GM19239 (cell line): ENCODE measurements at places on chromosomes 3 and 15.

GRCh38 chr3:43675593-43675992 is 15.1 kb upstream of the ABHD5 start:
- no peak for DNase-seq

DNA sequence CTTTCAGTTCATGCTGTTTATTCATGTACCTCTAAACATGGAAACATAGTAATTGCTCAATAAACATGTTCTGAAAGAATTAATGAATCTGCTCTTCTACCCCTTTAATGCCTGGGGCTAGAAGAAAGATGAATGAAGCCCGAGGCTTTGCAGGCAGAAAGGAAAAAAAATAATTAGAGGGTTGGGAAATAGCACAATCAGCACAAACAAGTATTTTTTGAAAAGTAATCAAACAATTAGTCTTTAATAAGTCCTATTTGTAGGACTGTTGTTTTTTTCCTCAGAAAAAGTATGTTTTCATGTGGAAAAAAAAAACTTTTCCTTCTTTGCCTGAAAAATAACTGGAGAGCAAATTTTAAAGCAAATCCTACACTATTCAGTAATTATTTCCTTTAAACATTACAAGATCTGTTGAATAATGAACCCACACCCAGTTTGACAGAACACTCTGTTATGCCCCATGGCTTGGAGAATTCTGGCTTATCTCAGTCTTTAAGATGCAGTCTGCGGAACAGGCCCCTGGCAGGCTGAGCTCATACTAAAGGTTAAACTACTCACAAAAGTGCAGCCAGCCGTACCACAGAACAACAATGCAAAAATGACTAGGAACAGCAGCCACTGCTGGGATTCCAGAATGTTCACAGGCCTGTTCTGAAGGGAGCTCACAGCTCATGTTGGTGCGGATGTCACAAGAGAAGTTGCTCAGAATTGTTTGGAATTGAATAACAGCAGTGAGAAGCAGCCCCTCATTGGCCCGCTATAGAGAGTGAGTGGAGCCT is 79.2 kb downstream of the ABI3BP start:
- no peak for DNase-seq

DNA sequence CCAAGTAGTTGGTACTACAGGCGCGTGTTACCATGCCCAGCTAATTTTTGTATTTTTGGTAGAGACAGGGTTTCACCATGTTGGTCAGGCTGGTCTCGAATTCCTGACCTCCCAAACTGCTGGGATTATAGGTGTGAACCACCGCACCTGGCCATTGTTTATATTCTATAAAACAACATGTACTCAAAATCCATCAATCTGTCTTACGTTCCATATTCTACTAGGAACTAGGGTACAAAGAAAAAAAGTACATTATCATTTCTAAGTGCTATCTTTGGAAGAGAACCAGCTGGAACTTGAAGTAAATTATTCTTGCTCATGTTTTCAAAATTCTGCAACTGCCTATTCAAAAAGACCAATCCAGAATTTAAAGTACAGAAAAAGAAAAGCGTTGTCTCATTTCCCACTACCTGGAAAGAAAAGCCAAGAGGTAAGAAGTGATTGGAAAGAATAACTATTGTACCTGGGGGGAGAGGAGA is 15.2 kb downstream of the SPPL2A start:
- no peak for DNase-seq

- DNase-seq, result no peak
Observed at GRCh38 chr15:41804361-41804760, 23.5 kb upstream of the JMJD7 start.

- DNase-seq, result no peak
Observed at GRCh38 chr3:116647996-116648395, 61.6 kb upstream of the TUSC7 start.

GRCh38 chr3:53049987-53050386 is 4.1 kb upstream of the SFMBT1 start:
- DNase-seq, result no peak

GRCh38 chr15:76328958-76329357 is 7.6 kb upstream of the ISL2 start:
- DNase-seq, result no peak

DNA sequence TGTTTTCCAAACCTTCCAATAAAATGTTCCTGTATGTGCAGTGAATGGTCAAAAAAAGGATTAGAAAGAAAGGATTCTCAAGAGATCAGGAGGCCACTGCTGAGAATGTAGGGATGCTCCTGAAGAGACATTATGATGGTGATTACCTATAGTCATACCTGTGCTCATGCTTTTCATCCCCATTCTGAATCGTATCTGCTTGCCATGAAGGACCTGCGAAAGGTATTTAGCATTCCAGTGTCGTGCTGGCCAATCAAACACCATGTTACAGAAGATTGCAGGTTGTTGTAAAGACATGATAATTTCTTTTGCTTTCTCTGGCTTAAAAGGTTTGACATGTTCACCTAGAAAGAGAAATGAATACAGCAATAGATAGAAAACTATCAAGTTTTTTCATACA is 16.1 kb downstream of the HSPBAP1 start:
- DNase-seq, result no peak

DNA sequence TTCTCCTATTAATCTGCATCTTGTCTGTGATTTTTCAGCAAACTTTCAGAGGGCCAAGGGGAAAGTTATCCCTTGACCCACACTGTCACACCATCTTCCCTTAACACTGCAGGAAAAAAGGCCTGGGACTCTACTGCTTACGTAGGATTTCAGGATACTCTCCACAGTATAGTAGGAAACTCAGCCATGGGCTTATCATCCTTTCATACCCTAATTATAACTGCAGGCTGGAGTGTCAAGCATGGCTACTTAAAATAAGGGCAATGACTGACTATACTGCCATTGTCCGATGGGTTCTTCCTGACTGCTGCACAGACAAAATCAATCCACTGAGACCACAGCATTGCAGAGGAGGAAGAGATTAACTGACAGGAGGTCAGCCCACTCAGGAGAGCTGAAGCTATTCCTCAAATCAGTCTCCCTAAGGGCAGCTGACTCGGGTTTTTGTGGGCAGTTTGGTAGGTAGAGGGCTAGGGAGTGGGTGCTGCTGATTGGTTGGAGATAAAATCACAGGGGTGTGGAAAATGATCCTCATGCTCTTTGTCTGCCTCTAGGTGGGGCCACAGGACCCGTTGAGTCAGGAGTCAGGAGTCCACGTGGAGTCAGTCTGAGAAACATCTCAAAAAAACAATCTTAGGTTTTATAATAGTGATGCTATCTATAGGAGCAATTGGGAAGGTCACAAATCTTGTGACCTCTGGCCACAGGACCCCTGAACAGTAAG is 118.2 kb upstream of the STRIT1 start:
- no peak for DNase-seq

GRCh38 chr3:123637131-123637530 is 52.3 kb upstream of the HACD2 start:
- DNase-seq, result no peak

- DNase-seq, result no peak
Observed at GRCh38 chr3:166275024-166275390, 437.8 kb upstream of the BCHE start.

DNA sequence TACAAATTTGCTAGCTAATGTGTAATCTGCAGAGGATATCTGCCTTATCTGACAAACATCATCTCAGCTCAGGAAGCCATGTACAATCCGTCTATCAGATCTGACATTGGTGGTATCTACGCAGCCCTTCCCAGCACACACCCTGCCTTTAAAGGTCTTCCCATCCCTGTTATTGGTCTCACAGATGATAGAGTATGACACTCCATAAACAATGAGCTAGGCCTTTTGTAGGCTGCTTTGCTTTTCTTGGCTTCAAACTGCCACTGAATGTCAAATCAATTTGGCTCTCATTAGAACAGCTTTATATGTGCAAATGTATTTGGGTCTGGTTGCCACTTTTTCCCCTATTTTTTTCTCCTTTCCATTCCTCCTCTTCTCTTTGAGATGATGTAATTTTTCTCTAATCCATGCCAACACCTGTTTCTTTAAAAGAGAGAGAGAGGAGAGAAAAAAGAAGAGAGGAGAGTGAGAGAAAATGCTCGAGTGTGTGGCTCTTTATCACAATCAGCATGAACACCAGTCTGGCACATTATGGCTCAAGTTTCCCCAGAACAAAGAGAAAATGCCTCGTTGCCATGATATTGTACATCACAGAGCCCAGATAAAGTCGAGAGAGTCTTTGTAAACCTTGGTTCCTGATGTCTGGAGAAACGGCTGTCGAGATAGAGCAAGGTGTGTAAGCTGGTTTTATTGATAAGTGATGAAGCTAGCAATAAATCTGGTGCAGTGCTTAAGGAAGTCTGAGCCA is 80.8 kb upstream of the DPH6 start:
- DNase-seq, result no peak

DNA sequence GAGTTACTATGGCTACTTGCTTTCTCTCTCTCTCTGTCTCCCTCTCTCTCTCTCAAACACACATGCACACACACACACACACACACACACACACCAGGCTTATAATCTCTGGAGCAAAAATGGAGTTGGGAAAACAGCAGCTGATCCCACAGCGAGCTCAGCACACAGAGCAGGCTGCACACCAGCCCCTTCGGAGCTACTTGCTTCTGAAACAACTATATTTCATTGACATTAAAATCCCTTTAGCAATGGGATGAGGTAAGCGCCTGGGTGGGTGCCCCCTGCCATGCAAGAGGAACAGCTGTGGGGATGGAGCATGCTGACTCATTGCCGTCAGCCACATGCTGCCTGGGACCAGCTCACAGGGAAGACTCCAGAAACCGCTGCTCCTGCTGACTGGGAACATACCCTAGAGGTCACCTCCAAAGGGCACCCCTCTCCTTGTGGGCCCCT is 45.7 kb downstream of the B3GNT5 start:
- no peak for DNase-seq

DNA sequence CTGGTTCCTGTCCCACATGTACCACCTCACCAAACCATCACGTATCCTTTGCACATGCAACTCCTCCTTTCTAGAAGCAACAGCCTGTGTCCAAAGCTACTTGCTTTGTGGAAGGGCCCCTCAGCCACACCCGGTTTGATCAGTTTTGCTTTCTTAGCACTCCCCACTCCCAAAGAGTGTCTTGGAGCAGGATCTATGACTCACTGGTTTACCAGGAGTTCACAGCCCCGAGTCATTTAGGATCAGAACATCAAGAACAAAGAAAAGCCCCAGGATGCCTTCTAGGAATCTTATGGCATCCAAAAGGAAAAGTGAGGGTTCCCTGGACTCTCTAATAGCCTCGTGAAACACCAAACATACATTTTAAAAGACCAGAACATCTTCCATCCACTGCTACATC is 50.7 kb upstream of the IGF1R start:
- no peak for DNase-seq

GRCh38 chr15:75202251-75203016 is 752 bp downstream of the C15orf39 start:
- peak; percentile 65 for DNase-seq

- no peak for DNase-seq
Observed at GRCh38 chr3:32817257-32817557, 590 bp upstream of the TRIM71 start.

- no peak for DNase-seq
Observed at GRCh38 chr3:154050766-154051165, 70.4 kb upstream of the ARHGEF26 start.

DNA sequence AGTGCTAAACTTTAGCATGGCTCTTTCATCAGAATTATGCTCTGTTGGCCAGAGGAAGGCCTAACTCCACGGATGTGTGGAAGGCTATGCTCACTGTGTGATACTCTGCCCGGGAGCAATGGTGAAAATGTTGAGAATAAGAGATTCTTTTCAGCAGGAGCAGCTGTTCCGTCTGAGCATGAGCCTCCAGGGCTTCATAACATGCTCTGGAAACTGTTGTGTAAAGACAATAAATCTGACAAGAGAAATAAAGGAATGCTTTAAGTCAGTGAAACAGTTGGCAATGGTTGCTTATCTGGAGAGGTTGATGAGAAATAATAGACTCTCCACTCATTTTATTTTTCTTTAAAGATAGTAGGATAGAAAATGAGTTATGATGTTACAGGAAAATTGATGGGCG is 269.8 kb downstream of the DIPK2A start:
- DNase-seq, result no peak

- DNase-seq, result no peak
Observed at GRCh38 chr3:86595696-86596095, 395.3 kb downstream of the VGLL3 start.

DNA sequence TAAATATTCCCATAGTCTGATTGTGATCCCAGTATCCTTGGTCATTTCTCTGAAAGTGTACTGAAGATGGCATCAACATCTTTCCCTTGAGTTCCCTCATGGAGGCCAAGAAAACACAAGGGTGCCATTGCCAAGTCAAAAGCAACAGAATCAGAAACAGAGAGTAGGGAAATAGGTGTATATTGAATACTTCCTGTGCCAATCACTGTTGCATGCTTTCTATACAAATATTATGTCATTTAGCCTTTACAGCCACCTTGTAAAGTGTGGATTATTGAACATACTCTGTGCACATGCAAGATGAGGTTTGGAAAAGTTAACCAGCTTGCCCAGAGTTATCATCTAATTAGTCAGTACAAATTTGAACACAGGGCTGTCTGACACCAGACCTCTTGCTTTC is 117.9 kb downstream of the MAP2K5 start:
- no peak for DNase-seq

DNA sequence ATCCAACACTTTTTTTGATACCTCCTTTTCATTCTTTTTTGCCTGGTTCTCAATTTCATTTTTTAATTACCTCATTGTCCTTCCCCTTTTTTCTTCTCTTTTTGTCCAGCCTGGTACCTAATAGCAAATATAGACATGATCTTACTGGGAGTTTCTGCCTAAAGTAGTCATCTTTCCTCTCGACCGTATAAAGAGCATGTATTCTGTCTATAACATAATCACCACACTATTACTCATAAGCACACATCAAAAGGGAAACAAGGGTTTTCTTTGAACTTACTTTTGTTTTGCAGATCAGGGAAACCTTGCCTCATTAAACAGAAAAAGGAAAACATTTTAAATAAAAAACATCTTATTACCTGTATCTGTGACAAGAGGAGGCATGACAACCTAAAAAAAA is 33.0 kb downstream of the FAM98B start:
- DNase-seq, result no peak

GRCh38 chr3:24704496-24704895 is 209.8 kb upstream of the THRB start:
- no peak for DNase-seq

GRCh38 chr3:167187221-167187620 is 192.9 kb downstream of the ZBBX start:
- DNase-seq, result no peak

DNA sequence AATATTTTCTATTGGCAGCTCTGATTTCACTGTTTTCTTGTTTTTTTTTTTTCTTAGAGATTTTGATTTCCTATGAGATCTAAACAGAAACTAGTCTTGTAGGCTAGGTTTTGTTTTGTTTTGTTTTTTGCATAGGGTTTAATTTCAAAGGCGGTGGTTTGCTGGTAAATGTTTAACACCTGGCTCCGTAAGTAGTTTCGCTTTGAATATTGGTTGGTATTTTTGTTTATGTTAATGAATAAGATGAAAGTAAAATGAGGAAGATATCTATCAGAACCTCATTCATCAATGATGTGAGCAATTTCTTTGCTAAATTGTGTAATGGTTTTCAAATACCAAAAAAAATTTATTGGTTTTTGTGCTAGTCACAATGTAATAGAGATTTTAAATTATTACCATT is 39.7 kb upstream of the TM4SF1 start:
- peak; percentile 12 for DNase-seq
